ENCODE measurements at places on chromosomes 13 and 19.

GRCh38 chr13:45280751-45281634 is 60.0 kb downstream of the TPT1 start:
- no peak for DNase-seq

DNA sequence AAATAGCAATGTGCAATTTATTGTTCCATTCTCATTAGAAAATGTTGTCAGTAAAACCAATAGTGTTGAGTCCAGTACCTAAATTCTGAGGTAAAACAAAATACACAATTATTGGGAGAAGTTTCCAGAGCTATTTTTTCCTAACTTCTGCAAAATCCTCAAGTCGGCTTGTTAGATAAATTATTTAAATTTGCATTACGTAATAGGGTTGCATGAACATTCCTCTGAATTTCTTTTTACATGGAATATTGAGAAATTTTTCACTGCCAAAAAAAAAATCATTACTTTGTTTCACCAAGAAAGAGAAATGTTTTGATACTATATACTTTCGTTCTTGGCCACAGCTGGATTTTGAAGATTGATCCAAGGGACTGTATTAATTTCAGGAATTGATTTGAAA is 1.5 kb downstream of the ZNF507 start:
- no peak for DNase-seq

DNA sequence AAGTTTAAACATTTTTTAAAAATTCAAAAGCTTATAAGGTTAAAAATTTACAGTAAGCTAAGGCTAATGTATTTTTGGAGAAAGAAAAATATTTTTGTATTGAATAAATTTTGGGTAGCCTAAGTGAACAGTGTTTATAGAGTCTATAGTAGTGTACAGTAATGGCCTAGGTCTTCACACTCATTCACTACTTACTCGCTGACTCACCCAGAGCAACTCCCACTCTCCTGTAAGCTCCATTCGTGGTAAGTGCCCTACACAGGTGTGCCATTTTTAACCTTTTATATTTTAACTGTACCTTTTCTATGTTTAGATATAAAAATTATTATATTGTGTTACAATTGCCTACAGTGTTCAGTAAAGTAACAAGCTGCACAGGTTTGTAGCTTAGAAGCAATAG is 96.6 kb upstream of the FREM2 start:
- DNase-seq, result no peak

- DNase-seq, result no peak
Measured at GRCh38 chr13:32783067-32783466, 196.8 kb downstream of the PDS5B start.

- DNase-seq, result no peak
Measured at GRCh38 chr13:108342369-108343289, 73.1 kb downstream of the TNFSF13B start.

GRCh38 chr13:76822698-76823267 is 63.4 kb downstream of the KCTD12 start:
- no peak for DNase-seq

GRCh38 chr13:48624858-48625257 is 28.9 kb upstream of the CYSLTR2 start:
- DNase-seq, result peak; percentile 74

GRCh38 chr19:12788682-12789097 is 2.6 kb upstream of the JUNB start:
- peak; percentile 61 for DNase-seq

GRCh38 chr13:29458419-29458818 is 137.1 kb downstream of the SLC7A1 start:
- no peak for DNase-seq

GRCh38 chr13:40484101-40484800 is 182.2 kb downstream of the FOXO1 start:
- DNase-seq, result no peak

DNA sequence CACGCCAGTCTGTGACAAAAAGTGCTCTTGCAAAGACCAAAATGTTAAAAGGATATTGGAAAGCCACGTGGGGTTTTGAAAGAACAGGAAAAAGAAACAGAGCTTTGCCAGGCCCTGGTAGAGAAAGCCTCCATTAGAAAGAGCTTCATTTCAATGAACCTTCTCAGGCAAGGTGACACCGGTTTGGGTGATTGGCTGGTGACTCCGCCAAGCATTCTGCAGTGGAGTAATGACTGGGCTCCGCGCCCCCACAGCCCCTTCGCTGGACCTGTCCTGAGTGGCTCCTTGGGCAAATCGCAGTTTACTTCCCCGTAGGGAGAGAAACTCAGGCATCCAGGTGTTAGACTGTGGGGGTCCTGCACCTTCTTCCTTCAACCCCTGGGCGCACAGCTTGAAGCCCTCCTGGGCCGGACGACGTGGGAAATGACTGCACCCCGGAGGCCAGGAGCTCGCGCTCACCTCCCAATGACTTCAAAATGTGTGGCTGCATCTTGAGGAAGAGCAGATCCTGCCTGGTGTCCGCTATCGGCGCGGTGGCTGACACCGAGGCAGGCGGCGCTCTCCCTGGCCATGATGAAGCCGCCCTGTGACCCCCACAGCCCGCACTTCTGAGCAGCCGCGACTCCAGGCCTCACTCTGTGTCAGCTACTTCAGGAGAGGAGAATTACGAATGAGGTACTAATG is 444.6 kb upstream of the SGCG start:
- no peak for DNase-seq

DNA sequence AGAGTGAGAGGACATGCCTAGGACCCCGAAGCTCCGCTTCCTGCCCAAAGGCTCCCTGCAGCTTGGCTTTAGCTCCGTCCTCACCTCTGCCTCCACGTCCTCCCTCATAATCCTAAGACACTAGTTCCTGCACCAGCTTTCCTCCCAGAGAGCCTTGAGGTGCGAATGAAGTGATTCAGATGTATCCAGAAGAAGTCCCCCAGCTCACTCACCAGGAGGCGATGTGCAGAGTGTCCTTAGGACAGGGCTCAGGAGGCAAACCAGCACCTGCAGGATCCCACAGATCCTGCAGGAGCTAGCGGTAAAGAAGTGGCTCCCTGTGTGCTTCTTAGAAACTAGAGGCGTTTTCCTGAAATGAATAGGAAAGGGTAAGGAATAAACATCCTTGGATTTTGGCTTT is 109.7 kb downstream of the HSPH1 start:
- no peak for DNase-seq

DNA sequence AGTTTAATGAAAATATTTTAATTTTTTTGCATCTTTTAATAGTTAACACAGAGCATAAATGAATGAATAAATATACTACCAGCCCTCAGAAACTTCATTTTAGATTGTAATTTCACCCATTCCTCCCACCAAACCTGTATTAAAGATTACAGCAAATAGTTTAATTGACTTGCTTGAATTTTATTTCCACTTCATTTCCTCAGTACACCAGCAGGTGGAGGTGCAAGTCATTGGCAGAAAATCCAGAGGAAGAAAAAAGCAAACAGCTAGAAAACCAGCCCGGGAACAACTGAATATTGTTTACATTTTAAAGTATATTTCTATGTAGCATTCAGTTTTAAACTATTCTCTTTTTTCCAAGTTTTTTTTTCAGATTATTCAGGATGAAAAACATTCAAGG is 177.8 kb downstream of the OLFM4 start:
- no peak for DNase-seq

All from skin of body (tissue), 3 donors.